ENCODE measurements at places on chromosomes 2 and 18. TPM values are rescaled to one million over a fixed set of nuclear protein-coding genes. Genes with fewer than 3 reads are reported as not detected.

GRCh38 chr2:81895620-81896250 is 1591.2 kb upstream of the LRRTM1 start:
- DNase-seq = no peak

DNA sequence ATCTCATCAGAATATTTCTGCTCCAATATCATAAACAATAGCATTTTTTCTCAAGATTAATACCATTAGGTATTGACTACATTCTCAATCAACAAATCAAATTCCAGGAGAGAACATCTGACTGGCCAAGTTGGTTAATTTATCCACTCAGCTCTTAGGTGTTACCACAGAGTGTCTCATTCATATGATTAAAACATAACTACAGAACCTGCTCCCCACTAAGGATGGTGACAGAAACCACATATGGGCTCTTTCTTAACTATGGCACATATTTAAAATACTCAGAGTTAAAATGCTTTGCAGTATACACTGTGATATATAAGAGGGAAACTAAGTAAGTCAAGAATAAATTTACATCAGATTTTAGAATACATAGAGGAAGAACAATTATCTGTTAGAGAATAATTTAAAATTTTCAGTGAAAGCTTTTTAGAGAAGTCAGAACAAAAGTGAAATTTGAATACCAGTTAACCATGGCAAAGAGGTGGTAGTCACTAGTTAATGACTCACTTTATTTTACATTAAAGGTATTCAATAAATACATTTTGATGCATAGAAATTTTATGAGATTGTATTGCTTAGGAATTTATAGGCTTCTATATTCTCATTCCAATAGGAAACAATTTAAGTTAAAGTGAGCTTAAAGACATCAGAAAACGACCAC is 1120.8 kb upstream of the TMEFF2 start:
- DNase-seq = no peak

DNA sequence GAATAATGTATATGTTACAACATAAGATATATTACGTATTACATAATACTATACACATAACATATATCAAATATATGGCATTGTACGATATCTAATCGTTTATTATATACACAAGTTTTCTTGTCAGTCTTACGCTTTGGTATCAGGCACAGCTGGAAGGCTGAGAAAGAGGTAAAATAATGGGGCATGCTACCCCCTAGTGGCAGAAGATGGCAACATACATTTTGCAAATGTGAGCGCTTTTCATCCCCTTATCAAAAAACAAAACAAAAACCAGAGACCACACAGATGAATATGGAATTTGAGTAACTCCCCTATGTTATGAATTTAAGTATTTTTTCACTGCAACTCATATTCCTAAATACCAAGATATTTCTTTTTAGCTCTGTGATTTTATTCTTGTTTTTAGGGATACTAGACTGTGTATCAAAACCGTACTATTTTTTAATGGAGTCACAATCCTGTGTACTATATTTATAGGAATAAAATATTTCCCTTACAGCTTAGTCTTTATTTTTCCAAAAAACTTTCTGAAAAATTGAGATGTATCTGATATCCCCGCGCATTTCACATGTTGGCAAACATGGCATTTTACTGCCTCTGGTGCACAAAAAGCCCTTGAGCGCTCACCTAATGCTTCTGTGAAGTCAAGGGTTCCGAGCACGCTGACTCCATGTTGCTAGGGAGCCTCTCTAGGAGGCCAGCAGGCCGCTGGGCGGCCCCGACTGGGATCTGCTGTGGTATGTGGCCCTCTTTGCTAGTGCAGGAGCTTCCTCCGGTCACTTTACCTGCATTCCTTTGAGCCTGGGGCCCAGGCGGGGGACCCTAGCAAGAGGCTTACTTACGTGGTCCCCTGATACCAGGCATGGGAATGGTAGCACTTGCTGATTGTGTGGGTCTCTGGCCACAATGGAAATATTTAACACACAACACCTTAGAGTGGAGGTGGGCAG is 62.5 kb downstream of the SLC4A3 start:
- DNase-seq = peak; percentile 13

- DNase-seq = no peak
Measured at GRCh38 chr2:129793431-129793902, 186.0 kb upstream of the RAB6C start.

- no peak for DNase-seq
Measured at GRCh38 chr2:44566059-44566458, 204.3 kb downstream of the CAMKMT start.

- DNase-seq = no peak
Measured at GRCh38 chr18:74563999-74564398, 29.7 kb downstream of the CNDP1 start.

DNA sequence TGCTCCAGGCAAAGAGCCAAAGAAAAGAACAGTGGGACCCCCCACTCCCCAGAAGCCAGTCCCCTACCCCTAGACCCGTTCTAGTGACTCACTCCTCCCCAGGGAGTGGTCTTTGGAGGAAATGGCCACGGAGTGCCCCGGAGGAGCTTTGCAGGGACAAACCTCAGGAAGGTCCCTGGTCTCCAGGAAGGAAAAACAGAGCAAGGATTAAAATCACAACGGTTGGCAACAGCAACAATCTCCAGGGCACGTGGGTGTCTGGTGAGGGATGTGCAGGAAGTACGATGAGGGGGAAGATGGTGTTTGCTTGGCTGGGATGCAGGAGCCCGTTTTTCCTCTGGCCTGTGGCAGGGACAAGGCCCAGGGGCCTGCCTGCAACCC is 135.0 kb downstream of the SMAD2 start:
- DNase-seq = no peak

GRCh38 chr18:61972389-61973264 is 79.8 kb upstream of the RNF152 start:
- no peak for DNase-seq

DNA sequence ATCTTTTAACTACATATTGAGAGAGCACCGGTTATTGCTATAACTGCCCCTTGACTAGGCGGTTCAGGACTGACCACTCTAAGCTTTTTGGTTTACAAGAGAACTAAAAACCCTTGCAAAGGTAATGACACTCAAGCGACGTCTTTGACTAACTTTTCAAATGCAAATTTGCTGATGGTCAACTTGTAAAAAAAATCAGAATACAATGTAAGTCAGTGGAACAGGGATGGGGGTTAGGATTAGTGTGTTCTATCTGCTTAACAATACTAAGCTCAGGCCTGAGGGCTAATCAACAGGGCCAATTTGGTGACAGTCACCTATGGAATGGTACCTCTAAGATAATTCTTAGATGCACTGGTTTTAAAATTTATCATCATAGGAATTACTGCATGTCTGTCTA is 57.1 kb downstream of the ZAP70 start:
- DNase-seq = no peak

DNA sequence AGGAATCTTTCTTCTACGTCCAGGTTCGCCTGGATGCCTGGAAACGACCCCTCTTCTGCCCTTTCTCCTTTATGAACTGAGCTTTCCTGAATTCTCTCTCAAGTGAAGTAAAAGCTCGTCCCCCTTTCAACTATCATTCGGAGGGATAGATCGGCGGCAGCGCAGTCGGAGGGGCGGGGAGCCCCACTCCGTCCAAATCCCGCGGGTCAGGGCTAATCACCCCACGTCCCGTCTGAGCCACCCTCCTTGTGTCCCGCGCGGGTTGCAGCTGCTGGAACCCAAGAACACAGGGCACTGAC is 367 bp downstream of the FBXO48 start:
- DNase-seq = no peak

DNA sequence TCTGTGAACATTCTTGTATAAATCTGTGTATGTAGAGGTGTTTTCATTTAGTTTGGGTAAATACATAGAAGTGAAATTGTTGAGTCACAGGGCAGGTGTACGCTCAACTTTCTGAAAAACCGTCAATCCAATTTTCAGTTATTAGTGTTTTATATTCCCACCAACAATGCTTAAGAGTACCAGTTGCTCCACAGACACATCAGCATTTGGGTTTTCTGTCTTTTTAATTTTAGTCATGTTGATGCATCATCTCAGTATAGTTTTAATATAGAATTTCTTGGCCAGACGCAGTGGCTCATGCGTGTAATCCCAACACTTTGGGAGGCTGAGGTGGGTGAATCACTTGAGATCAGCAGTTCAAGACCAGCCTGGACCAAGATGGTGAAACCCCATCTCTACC is 3.2 kb upstream of the GNLY start:
- DNase-seq = no peak

DNA sequence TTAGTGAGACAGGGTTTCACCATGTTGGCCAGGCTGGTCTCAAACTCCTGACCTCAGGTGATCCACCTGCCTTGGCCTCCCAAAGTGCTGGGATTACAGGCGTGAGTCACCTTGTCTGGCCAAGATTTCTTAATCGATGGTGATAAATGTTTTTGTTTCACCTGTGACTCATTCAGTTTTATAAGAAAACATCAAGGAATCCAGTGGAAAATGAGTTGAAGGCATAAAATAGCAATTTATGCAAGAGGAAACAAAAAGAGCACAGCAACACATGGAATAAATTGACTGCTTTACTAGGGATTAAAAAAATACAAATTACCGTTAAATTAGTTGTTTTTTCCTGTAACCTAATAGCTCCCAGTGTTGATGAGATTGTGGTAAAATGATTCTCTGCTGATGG is 80.2 kb downstream of the CDK15 start:
- no peak for DNase-seq

DNA sequence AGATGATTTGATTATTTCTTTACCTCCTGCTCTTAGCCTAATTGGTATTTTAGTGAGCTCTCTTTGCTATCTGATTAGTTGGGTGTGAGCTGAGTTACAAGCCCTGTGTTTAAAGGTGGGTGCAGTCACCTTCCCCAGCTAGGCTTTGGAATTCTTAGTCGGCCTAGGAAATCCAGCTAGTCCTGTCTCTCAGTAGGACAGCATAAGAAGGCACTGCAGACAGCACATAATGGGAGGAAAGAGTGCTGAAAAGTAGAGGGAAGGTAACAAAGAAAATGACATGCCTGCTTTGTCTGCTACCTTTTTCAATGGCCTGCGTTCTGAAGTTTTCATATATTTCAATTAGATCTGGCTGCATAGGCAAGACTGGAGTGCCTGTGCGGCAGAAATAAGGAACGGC is 1794.0 kb upstream of the CELF4 start:
- no peak for DNase-seq

- no peak for DNase-seq
Measured at GRCh38 chr2:48253301-48253700, 276.7 kb upstream of the STON1 start.

DNA sequence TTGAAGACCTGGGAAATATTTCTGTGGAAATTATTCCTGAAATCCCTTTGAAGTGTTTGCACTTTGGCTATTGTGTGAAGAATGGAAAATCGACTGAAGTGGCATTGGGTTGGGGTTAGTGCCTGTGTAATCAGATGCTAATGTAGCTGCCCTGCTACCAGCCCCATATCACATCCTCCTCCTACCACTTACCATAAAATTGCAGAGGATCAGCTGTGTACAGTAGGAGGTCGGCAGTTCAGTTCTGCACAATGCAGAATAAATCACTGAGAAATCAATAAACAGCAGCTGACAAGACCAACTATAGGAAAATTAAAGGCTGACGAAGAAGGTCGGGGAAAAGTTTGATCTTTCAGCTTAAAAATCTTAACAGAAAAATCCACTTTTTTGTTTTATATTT is 440.9 kb downstream of the PTPRM start:
- DNase-seq = no peak

DNA sequence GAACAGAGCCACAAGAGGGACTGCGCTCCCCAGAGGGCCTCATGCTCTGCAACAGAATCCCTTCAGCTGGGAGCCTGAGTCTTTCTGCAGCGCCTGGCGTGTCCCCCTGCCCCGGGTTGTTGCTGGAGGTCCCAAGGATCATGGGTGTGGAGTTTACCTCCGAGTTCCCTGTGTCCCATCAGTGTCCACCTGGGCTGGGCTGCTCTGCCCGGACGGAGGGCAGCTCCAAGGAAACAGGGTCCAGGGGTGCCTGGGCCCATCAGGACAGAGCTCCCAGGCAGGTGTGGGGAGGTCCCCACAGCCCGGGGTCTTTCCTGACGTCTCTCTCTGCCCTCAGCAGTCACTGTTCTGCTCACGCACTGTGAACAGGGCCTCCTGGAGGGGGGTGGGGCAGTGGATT is 63.5 kb downstream of the EMILIN2 start:
- DNase-seq = no peak

DNA sequence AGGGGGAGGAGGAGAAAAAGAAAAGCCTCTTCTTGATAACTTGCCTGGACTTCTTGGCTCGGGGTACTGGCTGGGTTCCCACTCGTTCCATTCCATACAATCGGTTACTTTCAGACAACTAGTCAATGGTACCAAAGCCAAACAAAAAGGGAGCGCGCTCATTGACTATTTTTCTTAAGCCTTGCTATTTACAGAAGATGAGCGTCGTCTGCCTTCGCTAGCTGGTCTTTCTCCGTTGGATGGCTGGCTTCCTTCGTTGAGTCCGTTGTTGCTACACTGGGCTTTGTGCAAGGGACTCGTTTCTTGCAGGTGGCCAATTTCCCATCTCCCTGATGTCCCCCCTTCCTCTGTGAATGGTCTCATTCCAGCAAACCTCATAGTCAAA is 260.4 kb downstream of the ZNF516 start:
- DNase-seq = no peak

DNA sequence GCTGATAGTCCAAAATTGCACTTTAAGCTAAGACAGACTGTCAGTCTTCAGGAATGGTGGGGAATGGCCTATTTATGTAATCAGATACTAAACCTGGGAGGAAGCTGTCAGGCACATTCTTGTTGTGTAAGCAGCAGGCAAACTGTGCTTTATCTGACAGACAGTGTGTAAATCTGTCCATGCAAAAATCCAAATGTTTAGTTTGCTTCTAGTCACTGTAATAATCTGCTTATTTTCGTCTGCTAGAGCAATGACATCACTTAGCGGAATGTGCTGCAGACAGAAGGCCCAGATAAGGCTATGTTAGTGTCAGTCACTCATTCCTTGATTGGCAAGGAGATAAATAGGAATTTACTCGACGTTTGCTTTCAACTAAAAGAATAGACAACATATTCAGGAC is 263.5 kb downstream of the ZNF407 start:
- DNase-seq = no peak

- peak; percentile 3 for DNase-seq
Measured at GRCh38 chr2:70767079-70767698, 811 bp downstream of the ADD2 start.

The ZNF892 gene
- total RNA-seq = 5.9 TPM

The CXCR4 gene
- total RNA-seq = 83.3 TPM

The ATP5MC3 gene
- total RNA-seq = 380 TPM

The TMEM214 gene
- total RNA-seq = 98.1 TPM

The MAP3K20 gene
- total RNA-seq = 21.8 TPM

The POU3F3 gene
- not detected for total RNA-seq

The HJURP gene
- 40.4 TPM for total RNA-seq

The PLGLB2 gene
- 2.8 TPM for total RNA-seq

All from activated T-helper 1 cell treated with anti-CD3 and anti-CD28 coated beads, Interleukin-12 subunit alpha, Interleukin-12 subunit beta, Interleukin-2, Interleukin-4 antibody, amounts not matched to agents 30 ng/mL and 10 ng/mL and 1 ng/mL, durations not matched to agents 14 hours and 24 hours and 36 hours (primary cell).